Stomach (tissue), 19 donors: ENCODE measurements at places on chromosomes 2 and 18. TPM values are rescaled to one million over a fixed set of nuclear protein-coding genes. Genes with fewer than 3 reads are reported as not detected.

Gene GCKR
- polyA plus RNA-seq = 13.3 TPM

Gene CNGA3
- polyA plus RNA-seq = not detected

Gene CCBE1
- 0.61 TPM for polyA plus RNA-seq

Gene B3GNT7
- polyA plus RNA-seq = 6.1 TPM

Gene MTLN
- polyA plus RNA-seq = 215 TPM

Gene SERPINB4
- 3.8 TPM for polyA plus RNA-seq

Gene MREG
- polyA plus RNA-seq = 7.3 TPM

Gene KIAA2012
- polyA plus RNA-seq = not detected

Gene TMEM198
- polyA plus RNA-seq = 2.1 TPM

Gene ERMN
- polyA plus RNA-seq = not detected

Gene GALNT14
- 15.6 TPM for polyA plus RNA-seq

Gene COX5B
- polyA plus RNA-seq = 718 TPM

Gene PID1
- 10.2 TPM for polyA plus RNA-seq

Gene SEH1L
- polyA plus RNA-seq = 18.4 TPM

Gene MERTK
- 5.3 TPM for polyA plus RNA-seq

Gene EPHA4
- 5.8 TPM for polyA plus RNA-seq
